ENCODE measurements at places on chromosomes 6 and 20. TPM values are rescaled to one million over a fixed set of nuclear protein-coding genes. Genes with fewer than 3 reads are reported as not detected.
A peak's percentile ranks its signal among the peaks of the same experiment; 100 is the strongest.

GRCh38 chr20:56181583-56181982 lies 66.9 kb upstream of the MC3R start:
- no peaks in the 10 kb centered on the region for H3K27me3 ChIP-seq
- no peaks in the 10 kb centered on the region for H3K4me1 ChIP-seq
- DNase-seq = no peak

DNA sequence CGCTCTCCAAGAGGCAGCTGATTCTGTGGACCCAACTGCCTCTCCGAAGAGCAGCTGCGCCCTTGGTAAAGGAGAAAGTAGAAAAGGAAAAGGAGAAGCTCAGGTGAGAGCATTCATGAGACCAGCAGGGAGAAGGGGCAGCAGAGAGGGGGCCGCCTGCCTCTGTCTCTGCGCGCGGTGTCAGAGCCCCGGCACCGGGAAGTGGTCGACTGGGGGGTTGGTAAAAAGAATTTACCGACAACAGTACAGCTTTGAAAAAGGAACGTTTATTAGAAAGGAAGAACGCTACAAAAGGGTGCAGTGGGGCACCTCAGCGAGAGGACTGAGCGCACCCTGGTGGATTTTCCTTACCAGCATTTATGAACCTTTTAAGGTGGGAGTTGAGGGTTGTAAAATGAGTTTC lies 61.9 kb downstream of the GPR6 start:
- H3K27ac ChIP-seq = peak overlapping the region; percentile 59
- no peaks in the 10 kb centered on the region for H3K36me3 ChIP-seq
- H3K4me1 ChIP-seq = peaks cover 19% of the 10 kb centered on the region
- H3K4me3 ChIP-seq = peak overlapping the region; percentile 83

GRCh38 chr20:12528591-12529041 lies 480.2 kb upstream of the SPTLC3 start:
- H3K36me3 ChIP-seq = no peaks in the 10 kb centered on the region
- no peak for DNase-seq
- H3K4me1 ChIP-seq = no peaks in the 10 kb centered on the region
- no peak overlapping the region for H3K27ac ChIP-seq
- no peak overlapping the region for H3K4me3 ChIP-seq
- no peaks in the 10 kb centered on the region for H3K27me3 ChIP-seq

GRCh38 chr20:39234520-39235095 lies 272.5 kb downstream of the DHX35 start:
- no peak for DNase-seq
- H3K4me1 ChIP-seq = no peaks in the 10 kb centered on the region
- peaks cover 5% of the 10 kb centered on the region for H3K27me3 ChIP-seq
- no peaks in the 10 kb centered on the region for H3K36me3 ChIP-seq
- no peak overlapping the region for H3K4me3 ChIP-seq

DNA sequence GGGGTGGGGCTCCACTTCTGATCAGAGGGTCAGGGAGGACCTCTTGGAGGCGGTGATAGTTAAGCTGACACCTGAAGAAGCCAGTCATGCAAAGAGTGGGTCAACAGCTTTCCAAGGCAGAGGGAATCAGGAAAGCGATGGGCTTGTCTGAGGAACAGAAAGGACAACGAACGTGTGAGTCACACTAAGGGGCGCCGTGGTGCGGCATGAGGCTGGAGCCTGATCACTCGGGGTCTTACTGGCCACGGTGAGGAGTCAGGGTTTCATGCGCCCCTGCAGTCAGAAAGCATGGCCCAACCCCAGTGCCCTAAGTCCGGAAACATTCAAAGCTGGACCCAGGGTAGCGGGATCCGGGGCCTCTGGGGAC lies 50.6 kb upstream of the SLC32A1 start:
- H3K4me1 ChIP-seq = peaks cover 12% of the 10 kb centered on the region
- H3K36me3 ChIP-seq = no peaks in the 10 kb centered on the region
- no peak for DNase-seq
- peak overlapping the region; percentile 77 for H3K4me3 ChIP-seq

DNA sequence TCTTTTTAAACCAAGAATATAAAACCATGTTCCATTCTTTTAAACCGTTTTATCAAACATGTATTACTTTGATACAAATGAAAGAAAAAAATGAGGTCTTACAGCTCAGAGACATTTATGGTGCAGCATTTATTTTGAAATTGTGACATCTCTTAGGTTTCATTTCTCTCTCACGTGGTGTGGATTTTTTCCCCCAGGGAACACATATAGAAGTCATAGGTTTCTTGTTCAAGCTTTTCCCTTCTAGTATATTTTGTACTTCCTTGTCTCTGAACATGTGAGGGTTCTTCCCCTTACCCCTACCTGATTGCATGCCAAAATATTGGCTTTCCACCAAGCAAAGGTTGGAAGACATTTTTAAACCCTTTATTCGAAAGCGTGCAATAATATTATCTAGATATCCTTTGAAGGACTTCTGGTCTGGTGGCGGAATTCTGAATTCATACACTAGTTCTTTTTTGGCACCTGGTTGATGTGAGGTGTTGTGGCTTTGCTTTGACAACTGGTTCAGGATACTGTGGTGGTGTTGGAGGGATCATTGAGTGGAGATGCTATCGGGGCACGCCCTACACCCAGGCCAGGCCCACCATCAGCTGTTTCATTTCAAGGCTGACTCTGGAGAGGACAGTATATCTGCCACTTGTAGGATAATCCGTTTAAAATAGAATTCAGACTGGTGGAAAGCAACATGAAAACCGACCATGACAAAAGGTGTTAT lies 5.6 kb upstream of the FAM50B start:
- no peak overlapping the region for H3K27ac ChIP-seq
- H3K4me1 ChIP-seq = peaks cover 15% of the 10 kb centered on the region
- no peak overlapping the region for H3K4me3 ChIP-seq
- H3K36me3 ChIP-seq = no peaks in the 10 kb centered on the region
- peaks cover 4% of the 10 kb centered on the region for H3K27me3 ChIP-seq

DNA sequence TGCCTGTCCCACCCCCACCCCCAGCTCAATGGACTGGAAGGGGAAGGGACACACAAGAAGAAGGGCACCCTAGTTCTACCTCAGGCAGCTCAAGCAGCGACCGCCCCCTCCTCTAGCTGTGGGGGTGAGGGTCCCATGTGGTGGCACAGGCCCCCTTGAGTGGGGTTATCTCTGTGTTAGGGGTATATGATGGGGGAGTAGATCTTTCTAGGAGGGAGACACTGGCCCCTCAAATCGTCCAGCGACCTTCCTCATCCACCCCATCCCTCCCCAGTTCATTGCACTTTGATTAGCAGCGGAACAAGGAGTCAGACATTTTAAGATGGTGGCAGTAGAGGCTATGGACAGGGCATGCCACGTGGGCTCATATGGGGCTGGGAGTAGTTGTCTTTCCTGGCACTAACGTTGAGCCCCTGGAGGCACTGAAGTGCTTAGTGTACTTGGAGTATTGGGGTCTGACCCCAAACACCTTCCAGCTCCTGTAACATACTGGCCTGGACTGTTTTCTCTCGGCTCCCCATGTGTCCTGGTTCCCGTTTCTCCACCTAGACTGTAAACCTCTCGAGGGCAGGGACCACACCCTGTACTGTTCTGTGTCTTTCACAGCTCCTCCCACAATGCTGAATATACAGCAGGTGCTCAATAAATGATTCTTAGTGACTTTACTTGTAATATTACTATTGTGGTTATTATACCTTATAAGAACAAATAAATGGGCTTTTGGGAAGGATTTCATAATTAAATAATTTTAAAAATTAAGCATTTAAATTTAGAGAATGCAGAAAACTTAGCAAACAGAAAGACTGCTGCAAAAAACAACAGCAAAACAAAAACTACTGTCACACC lies 8.4 kb downstream of the CDKN1A start:
- peaks cover 50% of the 10 kb centered on the region for H3K36me3 ChIP-seq
- H3K27me3 ChIP-seq = no peaks in the 10 kb centered on the region
- no peak for DNase-seq
- H3K27ac ChIP-seq = no peak overlapping the region
- H3K4me3 ChIP-seq = no peak overlapping the region
- peaks cover 63% of the 10 kb centered on the region for H3K4me1 ChIP-seq

DNA sequence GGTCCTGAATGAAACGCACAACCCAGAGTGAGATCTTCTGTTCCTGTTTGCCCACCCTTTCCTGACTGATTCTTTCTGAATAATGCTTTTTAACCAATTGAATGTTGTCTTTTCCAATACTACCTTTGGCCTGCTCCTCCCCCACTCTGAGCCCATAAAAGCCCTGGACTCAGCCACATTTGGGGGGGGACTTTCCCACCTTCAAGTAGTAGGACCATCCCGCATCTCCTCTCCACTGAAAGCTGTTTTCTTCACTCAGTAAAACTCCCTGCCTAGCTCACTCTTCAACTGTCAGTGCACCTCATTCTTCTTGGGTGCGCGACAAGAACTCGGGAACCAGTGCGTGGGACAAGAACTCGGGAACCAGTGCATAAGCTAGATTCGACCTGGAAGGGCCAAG lies 77.9 kb downstream of the EPB41L2 start:
- H3K27me3 ChIP-seq = no peaks in the 10 kb centered on the region
- no peak overlapping the region for H3K4me3 ChIP-seq
- DNase-seq = no peak
- no peaks in the 10 kb centered on the region for H3K4me1 ChIP-seq
- no peaks in the 10 kb centered on the region for H3K36me3 ChIP-seq
- H3K27ac ChIP-seq = no peak overlapping the region

DNA sequence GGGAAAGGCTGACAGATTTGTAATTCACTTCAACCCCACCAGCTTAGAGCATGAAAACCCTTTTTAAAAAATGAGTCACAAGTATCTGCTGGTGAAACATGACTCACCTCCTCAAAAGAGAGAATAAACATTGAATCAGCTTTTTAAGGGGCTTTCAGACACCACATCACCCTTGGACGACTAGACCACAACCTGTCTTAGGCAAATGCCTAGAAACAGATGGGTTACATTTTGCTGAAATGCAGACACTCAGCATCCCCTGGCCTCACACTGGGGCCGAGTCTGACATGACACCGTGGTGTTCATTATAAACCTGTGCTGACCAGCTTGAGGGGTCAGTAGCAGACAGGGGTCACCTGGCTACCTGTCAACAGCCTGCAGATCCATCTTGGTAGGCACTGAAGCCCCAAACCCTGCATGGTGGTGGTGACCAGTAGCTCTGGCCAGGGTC lies 175.3 kb upstream of the CST7 start:
- no peak for DNase-seq
- H3K4me1 ChIP-seq = peaks cover 5% of the 10 kb centered on the region
- no peak overlapping the region for H3K4me3 ChIP-seq
- H3K27ac ChIP-seq = no peak overlapping the region
- peaks cover 26% of the 10 kb centered on the region for H3K27me3 ChIP-seq

DNA sequence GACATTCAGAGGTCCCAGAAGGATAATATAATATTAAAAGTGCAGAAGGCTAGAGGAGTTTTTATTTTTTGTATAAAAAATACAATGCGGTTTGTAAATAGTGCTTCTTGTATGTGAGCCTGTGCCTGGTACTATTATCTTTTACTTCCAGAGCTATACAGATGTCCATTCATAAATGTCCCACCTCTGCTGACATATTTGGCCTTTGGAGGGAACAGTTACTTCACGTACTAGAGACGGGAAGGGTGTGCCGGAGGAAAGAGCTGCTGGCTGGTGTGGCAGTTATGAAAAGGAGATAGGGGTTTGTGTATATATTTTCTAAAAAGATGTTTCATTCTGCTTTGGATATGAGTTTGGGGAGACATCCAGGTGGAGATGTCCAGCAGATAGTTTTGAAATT lies 8.8 kb downstream of the CD109 start:
- peak overlapping the region; percentile 86 for H3K27ac ChIP-seq
- DNase-seq = no peak
- H3K4me3 ChIP-seq = no peak overlapping the region
- H3K4me1 ChIP-seq = peaks cover 23% of the 10 kb centered on the region

- H3K27me3 ChIP-seq = peaks cover 13% of the 10 kb centered on the region
- H3K27ac ChIP-seq = no peak overlapping the region
- peaks cover 19% of the 10 kb centered on the region for H3K4me1 ChIP-seq
- DNase-seq = no peak
- no peak overlapping the region for H3K4me3 ChIP-seq
- H3K36me3 ChIP-seq = no peaks in the 10 kb centered on the region
Observed at GRCh38 chr6:132964101-132964867, 149.9 kb downstream of the RPS12 start.

DNA sequence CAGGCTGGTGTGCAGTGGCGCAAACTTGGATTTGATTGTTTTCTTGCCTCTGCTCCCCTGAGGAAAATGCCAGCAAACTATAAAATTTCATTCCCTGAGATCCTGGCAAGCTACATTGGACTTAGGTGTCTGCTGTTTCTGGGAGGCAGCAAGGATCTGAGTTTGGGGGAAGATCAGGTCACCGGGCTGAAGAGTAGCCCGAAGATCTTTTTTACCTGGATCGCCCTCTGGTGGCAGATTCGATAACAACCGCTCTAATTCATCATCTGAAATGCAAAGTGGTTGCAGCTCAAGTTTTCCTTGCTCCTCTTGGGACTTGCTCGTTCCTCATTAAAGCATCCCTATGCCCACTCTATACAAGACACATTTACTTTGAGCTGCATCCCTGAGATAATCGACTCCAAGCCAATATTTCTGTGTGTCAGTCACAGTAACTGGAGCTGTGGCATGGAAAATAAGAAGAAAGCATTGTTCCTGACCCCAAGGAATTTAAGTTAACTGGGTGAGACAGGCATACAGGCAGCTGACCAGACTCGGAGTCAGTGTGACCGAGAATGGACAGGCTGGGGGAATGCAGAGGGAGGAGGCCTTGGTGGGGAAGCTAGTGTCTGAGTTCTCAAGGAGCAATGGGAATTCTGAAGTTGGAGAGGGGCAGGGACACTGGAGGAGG lies 131.8 kb upstream of the PROKR2 start:
- H3K4me1 ChIP-seq = no peaks in the 10 kb centered on the region
- peak; percentile 17 for DNase-seq
- H3K36me3 ChIP-seq = no peaks in the 10 kb centered on the region
- H3K4me3 ChIP-seq = no peak overlapping the region
- no peak overlapping the region for H3K27ac ChIP-seq

OR2H2 gene
- total RNA-seq = not detected

PPP1R18 gene
- 213 TPM for total RNA-seq

NRN1 gene
- total RNA-seq = 3.0 TPM

NHSL1 gene
- 0.86 TPM for total RNA-seq

SMLR1 gene
- not detected for total RNA-seq

WFDC2 gene
- not detected for total RNA-seq

IL20RA gene
- not detected for total RNA-seq
